ENCODE measurements at places on chromosomes 7 and 10.

GRCh38 chr7:124649397-124650014, 116.1 kb downstream of the GPR37 start:
- DNase-seq: no peak

- DNase-seq: no peak
Measured at GRCh38 chr7:154750353-154750801, 252.5 kb downstream of the PAXIP1 start.

DNA sequence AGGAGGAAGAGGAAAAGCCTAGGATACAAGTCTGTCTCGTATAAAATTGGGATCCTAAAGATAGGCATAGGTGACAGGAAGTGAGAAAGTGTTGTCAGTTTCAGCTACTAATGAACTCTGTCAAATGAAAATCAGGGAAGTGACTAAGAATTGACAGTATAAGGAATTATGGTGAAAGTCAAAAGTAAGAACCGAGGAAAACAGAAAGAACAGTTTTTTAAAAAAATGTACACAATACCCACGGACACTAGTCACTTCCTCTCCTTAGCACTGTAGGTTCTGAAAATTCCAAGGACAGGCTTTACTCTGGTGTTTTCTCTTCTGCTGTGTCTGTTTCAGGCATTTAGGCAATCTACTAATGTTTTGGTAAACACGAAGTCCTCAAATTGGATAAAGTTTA, 42.3 kb downstream of the ATAD1 start:
- DNase-seq: no peak

GRCh38 chr10:132712743-132713142, 73.2 kb downstream of the NKX6-2 start:
- no peak for DNase-seq

GRCh38 chr7:135716677-135717238, 11.2 kb downstream of the SLC13A4 start:
- DNase-seq: no peak

GRCh38 chr7:136865777-136866176, 2.7 kb upstream of the CHRM2 start:
- no peak for DNase-seq

- no peak for DNase-seq
Measured at GRCh38 chr7:19410691-19411090, 265.5 kb upstream of the FERD3L start.

- no peak for DNase-seq
Measured at GRCh38 chr7:6436385-6436685, 11.4 kb downstream of the DAGLB start.

GRCh38 chr10:59829601-59830000, 76.3 kb upstream of the MRLN start:
- no peak for DNase-seq

DNA sequence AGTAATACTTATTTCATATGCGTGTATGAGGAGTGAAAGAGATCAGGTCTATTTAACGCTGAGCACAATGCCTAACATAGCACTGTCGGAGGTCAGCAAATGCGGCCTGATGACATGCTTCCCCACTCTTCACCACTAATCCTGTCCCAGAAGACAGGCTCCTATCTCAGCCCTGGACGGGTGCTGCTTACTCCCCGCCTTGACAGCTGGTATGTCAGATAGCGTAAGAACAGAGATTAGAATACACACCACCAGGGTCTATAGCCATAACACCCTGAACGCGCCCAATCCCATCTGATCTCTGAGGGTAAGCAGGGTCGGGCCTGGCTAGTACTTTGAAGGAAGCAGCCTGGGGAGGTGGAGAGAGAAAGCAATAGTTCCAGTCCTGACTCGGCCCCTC, 32.3 kb upstream of the TM9SF3 start:
- no peak for DNase-seq

DNA sequence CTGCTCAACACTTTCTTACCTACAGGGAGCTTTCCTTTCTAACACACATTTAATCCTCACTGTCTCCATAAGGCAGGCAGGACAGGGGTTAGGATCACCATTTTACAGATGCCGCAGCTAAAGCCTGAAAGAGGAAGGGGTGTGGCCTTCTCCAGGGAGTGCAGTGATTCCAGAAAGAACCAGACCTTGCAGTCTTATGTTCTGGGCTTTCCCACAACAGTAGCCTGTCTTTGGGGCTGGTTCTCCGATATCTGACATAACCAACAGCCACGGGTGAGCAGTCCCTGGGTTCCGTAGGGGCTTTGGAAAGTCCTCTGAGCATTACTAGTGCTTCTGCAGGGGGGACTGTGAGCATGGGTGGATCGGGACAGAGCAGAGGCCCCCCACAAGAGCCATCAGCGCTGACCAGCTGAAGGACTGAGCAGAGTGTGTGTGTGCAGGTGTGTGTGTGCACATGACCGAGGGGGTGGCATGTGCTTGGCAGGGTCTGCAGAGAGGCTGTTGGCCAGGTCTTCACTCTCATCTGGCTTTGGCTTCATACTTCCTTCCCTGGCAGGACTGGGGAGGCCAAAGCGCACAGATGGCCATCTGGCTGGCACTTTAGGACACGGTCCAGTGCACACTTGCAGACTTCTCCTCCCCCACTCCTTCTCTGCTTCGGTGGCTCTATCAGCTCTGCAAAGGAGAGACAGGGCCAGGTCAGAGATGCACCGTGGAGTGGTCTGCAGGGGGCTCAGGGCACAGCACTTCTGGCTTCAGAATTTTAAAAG, 400.3 kb downstream of the RPS24 start:
- no peak for DNase-seq

GRCh38 chr10:90788968-90789367, 68.9 kb downstream of the HTR7 start:
- no peak for DNase-seq

- no peak for DNase-seq
Measured at GRCh38 chr7:78714356-78714755, 739.1 kb downstream of the MAGI2 start.

DNA sequence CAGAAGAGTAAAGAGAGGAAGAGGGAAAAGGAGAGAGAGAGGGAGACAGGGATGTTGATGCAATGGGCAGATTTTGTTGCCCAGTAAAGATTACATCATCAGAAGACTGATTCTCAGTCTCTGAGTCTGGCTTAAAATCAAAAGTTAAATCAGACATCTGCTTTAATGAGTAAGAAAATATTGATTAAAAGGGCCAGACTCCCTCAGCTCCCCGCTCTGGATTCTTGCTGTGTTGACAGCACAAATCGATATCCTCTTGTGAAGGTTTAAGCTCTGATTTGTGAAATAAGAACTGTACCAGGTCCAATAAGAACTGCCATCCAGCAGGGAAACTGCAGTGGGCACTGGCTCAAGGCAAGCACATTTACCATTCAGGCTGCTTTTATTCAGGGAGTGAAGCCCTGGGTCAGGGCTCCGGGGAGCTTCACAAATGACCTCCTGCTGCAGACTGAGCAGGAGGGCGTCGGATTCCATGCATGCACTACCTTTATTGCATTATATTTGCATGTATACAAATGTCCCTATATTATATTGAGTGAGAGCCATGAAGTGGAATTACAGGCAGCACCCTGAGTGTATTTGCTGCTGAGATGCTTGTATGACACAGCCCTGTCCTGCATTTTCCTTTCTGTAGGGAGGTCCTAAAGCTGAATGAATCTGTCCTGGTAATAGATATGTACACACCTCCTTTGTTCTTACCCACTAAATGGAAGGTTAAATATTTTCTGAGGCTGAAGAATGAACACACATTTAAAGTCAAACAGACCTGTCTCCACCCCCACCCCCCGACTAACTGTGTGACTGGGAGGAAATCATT, 401.5 kb downstream of the REEP3 start:
- no peak for DNase-seq

DNA sequence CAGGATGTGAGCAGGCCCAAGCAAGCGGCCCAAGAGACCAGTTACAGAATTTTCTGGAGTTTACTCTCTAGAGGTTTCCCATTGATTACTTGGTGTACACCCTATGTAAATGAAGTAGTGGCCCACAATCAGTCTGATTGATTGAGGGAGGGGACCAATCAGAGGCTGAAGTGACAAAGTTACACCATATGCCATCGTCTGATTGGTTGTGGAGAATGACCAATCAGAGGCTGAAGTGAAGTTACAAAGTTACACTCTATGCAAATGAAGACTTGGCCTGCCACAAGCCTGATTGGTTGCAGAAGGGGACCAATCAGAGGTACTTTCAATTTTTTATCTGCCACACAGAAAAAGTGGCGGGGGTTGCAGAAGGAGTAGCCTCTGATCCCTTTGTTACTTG, 83.7 kb downstream of the KIF20B start:
- DNase-seq: no peak

- DNase-seq: no peak
Measured at GRCh38 chr7:41058986-41059741, 643.7 kb downstream of the INHBA start.

GRCh38 chr7:158997110-158997453, 140.7 kb downstream of the DYNC2I1 start:
- DNase-seq: no peak

DNA sequence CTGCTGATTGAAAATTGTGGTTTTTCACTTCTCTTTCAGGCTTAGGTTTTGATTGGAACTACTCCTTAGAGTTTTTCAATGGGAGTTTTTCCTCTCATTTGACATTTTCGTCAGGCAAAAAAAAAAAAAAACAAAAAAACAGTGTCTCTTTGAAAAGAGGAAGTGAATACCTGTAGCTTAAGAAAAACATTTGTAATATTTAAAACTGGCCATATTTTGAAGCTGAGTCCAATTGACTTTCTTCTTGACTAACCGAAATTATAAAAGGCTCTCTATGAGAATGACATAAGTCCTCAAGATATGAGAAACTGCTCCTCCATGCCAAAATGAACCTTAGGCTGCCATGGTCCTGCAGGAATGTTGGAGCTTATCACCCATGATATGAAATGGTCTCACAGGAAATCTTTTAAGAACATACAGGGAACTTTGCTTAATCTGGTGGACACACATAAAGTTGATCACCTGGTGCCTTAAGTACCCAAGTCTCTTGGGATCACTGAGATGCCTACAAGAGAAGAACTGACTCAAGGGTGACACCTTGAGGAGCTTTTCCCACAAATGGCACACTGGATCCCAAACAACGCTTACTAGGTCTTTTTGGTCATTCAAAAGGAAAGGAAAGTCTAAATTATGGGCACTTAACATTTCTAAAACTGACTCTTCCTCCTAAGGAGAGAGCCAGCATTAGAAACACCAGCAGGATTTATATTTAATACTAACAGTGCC, 263.4 kb downstream of the CDC14C start:
- DNase-seq: no peak

DNA sequence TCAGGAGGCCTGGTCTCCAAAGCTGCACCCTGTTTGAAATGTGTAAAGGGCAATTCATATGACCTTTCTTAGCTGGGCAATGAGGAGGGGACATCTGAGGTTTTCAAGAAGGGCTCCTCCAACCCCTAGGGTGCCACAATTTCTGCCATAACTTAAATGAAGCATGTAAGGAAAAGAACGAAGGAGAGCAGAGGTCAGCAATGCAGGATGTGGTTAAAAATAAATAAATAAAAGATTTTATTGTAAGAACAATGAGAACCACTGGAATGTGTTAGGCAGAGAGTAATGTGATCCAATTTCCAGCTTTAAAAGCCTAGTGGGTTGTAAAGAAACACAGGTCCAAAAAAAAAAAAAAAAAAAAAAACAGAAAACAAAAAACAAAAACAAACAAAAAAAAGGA, 673.1 kb downstream of the TNS3 start:
- DNase-seq: no peak

DNA sequence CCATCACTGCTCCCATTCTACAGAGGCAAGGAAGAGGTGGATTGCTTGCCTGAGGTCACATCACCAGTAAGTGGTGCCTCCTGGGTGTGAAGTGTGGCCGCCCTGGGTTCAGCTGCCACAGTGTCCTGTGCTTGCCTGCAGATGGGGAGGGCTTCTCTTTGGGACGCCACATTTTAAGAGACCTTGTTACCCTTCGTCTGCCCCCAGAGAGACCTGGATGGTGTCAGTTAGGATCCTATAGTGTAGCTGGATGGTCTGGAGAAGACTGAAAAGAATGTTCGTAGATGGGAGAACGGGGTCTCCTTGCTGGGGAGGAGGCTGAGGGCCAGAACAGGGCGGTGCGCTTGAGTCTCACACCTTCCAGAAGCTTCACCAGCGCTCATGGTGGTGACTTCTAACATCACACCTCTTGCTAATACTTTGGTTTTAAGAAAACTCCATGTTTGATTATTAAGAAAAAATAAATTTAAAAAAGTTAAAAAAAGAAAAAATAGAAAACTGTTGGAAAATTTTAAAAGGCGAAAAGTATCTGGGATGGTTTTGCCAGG, 2.3 kb downstream of the DOCK1 start:
- no peak for DNase-seq

- no peak for DNase-seq
Measured at GRCh38 chr7:158650821-158651225, 53.8 kb downstream of the NCAPG2 start.

DNA sequence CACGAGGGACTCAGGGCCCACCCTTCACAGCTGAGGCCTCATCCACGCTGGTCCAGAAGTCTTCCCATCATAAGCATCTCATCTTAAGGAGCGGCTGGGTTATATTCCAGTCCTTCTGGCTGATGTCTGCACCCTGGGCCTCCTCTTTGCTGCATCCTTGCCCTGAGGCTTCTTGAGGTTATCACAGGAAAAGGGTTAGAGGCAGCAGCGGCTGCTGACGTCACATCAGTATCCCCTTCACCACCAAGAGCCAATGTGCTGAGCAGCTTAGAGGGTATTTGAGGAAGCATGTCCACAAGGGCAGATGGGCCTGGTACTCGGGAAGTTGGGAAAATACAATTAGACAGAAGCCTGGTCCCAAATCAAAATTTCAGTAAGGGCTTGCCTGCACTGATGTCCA, 125.1 kb downstream of the PLXNA4 start:
- no peak for DNase-seq

DNA sequence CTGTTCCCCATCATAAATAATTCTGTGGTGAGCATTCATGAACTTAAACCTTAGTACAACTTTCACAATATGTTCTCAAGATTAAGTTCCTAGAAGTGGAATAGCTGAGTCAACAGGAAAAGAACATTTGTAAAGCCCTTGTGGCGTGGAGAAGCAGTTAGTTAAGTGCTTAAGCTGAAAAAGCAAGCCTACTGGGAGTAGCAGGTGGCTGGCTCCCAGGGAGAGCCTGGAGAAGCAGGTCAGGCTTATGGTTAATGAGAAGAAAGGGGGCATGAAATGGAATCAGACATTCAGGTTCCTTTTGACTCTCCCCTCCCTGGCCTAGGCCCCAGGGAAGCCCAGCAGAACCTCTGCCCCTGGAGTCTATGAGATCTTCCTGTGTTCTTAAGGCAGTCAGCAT, 35.3 kb downstream of the VSTM4 start:
- DNase-seq: no peak

GRCh38 chr7:77553123-77553522, 16.0 kb downstream of the PTPN12 start:
- DNase-seq: no peak

GRCh38 chr7:40700653-40701421, 566.0 kb downstream of the SUGCT start:
- DNase-seq: no peak

DNA sequence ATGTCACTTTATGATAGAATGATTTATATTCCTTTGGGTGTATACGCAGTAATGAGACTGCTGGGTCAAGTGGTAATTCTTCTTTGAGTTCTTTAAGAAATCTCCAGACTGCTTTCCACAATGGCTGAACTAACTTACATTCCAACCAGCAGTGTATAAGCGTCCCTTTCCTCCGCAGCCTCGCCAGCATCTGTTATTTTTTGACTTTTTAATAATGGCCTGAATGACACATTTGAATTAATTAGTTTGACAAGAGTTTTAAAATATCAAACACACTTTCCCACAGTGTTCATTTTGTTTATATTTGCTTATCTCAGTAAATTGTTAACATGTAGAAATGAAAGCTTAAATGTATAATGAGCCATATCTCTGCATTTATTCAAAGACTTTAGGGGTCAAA, 116.8 kb downstream of the TES start:
- no peak for DNase-seq

GRCh38 chr10:1156921-1157614, 100.9 kb downstream of the WDR37 start:
- no peak for DNase-seq

Data from activated CD4-positive, CD25-positive, alpha-beta regulatory T cell (primary cell).